ENCODE measurements at places on chromosomes 5 and 9.

DNA sequence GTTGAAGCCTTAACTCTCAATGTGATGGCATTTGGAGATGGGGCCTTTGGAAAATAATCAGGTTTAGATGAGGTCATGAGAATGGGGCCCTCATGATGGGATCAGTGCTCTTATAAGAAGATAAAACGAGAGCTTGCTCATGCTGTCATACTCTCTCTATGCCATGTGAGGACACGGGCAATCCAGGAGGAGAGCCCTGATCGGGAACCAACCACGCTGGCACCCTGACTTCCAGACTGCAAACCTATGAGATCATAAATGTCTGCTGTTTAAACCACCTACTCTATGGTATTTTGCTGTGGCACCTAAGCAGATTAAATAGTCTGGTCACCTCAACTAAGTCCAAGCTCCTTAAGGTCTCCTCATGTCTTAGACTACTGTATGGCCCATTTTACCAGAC, 10.0 kb downstream of the HMGCS1 start:
- no peak for DNase-seq

DNA sequence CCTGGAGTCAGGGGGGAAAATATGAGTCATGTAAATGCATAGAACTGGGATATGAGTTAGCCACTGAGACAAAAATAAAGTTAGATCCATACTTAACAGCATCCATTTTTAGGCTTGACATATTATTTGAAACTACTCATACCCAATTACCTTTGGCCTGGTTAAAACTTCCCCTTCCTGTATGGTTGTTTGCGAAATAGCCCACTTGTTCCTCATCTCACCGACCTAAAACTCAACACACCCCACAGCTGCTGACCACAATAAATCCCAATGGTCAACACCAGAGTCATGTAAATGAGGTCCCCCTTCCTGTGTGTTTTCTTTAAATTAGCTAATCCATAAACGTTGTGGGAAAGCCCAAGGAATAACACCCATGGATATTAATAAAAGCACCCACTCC, 55.2 kb upstream of the TMEM215 start:
- DNase-seq, result no peak

DNA sequence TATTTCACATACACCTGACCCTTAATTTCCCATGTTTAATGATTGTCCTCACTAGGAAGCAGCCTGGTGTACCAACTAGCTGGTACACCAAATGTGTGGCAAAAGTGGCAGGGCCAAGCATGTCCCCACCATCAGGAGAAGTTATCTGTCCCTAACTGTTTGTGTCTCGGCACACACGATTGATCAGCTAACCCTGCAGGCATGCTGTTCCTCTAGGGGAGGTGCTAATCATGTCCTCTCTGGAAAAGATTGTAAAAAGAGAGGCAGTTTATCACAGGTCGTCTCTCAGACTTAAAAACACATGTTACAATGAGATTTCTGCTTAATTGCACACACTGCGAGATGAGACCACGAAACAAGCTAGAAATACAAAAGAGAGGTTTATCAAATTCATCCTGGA, 342.7 kb downstream of the DIRAS2 start:
- no peak for DNase-seq

- DNase-seq, result no peak
Observed at GRCh38 chr5:151067632-151068432, 13.0 kb downstream of the TNIP1 start.

DNA sequence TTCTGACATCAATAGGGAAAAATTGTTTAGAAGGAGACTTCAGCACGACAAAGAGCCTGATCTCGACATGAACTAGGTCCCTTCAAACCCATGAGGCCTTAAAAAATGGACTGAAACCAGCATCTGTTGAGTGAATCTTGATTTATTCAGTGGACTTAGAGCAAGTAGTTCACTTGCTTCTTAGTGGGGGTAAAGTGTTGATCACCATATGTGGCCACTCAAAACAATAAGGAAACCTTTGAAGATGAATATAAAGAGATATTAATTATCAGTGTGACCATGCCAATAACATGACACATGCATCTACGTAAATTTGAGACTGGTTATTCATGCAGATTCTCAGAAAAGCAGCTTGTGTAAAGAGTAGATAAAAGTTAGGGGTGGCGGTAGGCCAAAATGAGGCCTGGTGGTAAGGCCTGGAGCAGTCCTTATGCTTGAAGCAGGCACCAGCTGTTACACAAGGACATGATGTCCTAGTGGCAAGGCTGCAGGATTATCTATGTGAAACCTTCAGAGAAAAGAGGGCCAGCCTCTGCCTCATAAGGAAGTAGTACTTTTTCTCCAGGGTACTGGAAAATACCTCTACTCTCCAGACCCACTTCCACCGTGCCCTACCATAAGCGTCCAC, 61.3 kb downstream of the S1PR3 start:
- DNase-seq, result no peak

All from activated CD8-positive, alpha-beta T cell treated with anti-CD3 and anti-CD28 coated beads for 36 hours (primary cell).